ENCODE measurements at places on chromosomes 11 and 22.

DNA sequence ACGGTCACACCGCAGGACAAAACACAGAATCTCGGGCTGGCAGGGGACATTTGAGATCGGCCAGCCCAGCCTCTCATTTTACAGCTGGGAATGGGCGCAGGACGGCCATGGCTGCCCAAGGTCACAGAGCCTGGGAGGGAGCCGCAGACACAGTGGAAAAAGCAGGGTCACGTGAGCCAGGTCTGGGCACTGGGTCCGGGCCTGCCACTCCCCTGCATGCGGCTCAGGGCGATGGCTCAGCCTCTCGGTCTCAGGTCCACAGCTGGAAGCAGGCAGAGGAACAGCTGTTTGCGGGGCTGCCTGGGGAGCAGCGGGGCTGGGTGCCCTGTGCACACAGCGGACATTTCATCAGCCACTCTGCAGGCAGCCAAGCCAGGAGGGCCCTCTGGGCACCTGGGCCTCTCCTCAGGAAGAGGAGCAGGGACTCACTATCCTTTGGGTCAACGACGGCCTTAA, 10.4 kb upstream of the PPARA start:
- DNase-seq: no peak

GRCh38 chr22:40904101-40904500, 42.2 kb upstream of the DNAJB7 start:
- no peak for DNase-seq

DNA sequence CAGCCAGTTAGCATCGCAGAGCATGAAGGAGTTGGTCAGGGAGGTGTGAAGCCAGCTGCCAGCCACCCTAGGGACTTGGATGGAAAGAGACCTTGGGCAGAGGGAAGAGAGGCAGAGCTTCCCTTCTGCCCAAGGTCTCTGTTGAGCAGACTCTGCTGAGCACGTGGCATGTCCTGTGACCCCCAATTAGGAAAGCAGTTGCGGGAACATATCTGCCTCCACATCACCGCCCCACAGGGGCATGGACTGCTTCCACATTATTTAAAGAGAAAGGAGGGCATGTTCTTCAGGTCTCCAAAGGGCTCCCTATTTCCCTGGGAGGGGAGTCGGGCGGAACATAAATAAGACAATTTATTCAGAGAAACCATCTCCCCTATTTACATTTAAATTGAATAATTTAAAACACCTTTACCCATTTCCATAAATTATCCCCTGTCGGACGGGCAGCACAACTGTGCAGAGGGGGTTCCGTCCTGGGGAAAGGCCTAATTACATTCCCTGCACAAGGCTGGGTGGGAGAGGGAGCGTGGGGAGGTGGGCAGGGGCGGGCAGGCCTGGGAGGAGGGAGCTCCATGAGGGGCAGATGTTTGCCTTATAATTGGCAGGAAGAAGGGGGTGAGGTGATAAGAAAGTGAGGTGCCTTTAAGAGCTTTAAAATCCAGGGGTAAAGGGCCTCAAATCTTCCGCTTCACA, 88.8 kb upstream of the THY1 start:
- no peak for DNase-seq

GRCh38 chr22:19872779-19873137, 18.1 kb upstream of the GNB1L start:
- DNase-seq: no peak

DNA sequence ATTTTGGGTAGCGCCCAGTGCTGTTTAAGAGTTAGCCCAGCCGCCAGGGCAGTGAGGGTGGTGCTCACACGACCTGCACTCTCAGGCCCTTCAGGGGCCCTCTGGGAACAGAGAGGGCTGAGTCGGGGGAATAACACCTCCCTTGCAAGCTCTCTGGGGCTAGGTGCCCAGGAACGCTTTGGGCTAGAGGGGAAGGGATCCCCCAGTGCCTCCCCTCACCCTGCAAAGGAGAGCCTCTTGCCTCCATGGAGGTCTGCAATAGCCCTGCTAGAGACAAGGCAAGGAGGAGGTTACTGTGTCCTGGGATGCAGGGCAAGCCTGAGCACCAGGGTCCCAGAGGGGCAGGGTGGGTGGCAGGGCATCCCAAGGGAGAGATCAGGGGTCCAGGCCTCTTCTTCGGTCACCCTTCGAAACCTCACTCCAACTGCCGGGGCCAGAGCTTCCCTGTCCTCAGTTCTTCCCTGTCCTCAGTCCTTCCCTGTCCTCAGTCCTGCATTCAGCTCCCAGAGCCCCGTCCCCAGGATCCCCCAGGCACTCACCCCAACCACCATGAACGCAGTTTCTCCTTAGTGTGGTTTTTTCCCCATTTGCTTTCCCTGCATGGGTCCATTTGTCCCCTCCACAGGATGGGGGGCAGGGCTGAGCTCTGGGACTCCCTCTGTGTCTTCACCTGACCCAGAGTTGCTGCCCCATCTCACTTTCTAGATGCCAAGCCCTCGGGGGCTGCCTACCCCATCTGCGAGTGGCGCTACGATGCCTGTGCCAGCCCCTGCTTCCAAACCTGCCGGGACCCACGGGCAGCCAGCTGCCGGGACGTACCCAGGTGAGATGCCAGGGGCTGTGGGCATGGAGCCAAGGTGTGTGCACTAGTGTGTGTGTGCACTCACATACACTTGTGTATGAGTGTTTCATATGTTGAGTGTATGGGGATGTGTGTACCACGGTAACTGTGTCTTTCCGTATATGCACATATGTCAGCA, 60.8 kb downstream of the OTOG start:
- no peak for DNase-seq

- no peak for DNase-seq
These were observed 41.0 kb upstream of the TENM4 start for GRCh38 chr11:79481795-79482194.

DNA sequence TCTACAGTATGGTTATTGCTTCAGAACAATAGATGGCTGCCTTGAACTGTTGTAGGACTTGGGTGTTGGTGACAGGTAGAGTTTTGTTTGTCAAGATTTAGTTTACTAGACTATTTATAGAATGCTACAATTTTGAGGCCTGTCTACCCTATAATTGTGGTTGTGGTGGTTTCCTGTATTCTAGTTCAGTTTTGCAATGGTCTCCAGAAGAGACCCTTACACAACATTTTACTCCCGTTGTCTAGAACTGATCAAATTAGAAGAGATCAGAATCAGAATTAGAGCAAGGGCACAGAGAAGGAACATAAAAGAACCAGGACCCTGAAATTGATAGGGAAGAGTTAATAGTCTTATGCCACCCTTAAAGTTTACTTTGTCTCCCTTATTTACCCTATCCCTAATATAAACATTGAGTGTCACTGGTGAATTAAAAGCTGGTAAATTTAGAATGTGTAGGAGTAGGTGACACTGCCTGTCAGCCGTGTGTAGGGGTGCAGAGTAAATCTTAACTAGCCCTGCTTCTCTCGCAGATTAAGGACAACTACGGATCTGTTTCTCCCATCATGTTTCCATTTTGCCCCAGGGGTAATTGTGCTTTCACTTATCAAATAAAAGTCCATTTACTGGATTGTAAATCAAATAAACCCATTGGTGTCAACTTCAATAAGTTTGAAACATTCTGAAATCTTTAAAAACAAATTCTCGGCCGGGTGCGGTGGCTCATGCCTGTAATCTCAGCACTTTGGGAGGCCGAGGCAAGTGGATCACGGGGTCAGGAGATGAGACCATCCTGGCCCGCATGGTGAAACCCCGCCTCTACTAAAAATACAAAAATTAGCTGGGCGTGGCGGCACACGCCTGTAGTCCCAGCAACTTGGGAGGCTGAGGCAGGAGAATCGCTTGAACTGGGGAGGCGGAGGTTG, 10.9 kb upstream of the PHLDB1 start:
- DNase-seq: no peak

DNA sequence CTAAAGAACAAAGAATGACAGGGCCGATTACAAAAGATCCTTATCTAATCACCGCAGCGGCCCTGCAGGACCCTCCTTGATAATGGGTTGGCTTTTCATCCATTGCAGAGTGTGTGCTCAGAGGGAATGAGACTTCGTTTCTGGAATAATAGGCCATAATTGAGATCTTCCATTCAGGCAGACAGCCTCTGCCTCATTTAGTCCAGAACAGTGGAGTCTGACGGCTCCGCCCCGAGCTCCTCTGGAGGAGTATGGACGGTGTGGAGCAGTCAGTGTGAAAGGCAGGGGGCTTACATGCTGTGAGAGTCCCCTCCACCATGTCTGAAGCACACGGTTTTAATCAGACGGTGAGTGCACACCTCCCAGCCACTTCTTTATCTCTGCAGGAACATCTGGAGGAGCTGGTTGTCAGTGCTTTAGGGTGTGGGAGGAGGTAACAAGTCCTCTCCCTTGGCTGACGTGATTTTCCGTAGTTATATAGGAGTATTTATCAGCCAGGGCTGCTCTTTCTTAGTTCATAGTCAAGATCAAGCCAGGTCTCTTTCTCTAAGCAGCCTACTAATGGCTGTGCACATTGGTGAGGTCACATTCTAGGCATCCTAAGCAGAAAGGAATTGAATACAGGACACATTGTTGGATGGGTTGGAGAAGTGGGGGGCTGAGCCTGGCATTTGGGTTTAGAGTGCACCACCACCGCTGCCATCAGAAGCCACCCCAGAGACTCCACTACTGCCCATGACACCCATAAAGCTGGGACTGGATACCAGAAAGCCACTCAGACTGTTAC, 1477.9 kb downstream of the TBC1D22A start:
- DNase-seq: no peak

GRCh38 chr11:102158164-102158735, 48.0 kb downstream of the YAP1 start:
- DNase-seq: no peak

DNA sequence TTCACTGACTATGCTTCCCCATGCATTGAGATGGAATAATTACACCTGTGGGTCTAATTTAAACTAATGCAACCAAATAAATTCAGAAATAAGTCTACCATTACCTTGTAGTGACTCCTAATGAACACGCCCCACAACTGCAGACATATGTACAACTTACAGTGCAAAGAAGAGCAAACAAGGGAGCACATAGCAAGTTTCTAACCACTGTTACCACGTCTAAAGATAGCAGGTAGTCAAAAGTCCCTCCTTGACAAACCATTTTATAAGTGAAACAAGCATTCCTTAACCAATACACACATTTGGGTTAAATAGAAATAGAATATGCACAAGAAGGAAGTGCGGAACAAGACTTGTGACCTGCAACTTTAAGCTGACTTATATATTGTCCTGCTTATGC, 20.6 kb downstream of the PHF21A start:
- DNase-seq: no peak

DNA sequence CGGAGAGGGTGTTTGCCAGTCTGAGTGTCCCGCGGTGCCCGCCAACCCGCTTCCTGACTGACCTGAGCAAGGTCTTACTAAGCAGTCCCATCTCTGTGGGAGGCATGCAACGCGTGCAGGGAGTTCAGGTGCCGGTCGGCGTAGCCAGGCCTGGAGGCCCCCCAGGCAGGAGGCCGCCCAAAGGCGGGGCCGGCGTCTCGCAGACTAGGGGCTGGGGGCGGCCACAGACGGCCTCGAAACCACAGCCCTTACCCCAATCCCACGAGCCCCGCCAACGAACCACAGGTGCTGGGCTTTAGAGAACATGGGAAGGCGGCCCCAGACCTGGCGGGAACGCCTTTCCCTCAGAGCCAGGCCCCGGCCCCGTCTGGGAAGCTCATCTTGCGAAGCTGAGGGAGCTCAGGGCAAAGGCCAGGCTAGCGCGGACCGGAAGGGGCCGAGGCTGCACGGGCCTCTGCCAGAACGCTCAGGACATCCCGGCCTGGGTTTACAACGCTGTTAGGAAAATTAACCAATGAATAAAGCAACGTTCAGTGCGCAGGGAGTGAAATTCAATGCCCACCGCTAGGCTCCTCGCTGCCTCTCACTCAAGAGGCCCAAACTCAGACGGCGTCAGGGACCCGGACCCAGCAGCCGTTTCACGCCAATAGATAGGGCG, 2.1 kb upstream of the MTFP1 start:
- peak; percentile 33 for DNase-seq

DNA sequence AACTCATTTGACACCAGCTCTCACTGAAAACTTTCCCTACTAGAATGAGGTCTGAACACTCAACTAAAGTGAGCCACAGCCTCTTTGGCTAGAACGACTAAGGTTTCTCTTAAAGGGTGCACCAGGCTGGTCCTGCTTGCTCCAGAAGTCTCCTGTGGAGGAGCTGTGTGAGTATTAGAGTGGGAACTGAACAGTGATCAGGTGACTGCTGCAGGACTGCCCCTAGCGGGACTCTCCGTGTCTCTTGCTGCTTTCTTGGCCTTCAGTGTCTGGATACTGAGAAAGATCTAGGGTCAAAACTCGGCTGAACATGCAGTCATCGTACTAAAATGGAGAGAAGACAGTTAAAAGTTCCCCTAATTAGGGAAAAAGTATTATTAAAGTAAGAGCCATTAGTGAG, 34.6 kb downstream of the FAM118A start:
- no peak for DNase-seq

GRCh38 chr11:37727371-37727770, 1129.3 kb upstream of the RAG2 start:
- no peak for DNase-seq

DNA sequence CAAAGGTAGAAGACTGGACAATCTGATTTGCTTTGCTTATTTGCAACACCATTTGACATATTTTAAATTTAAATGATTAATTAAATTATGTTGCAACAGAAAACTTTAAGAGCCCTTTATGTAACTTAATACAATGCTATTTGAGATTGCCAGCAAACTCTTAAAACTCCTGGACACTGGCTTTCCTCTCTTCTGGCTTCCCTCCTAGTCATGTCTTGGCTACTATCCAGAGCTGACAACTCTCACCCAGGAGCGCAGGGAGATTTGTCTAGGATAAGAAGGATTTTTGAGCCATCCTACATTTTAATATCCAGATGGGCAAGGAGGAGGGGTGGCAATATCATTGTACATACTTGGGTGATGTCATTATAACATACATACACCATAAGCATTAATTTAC, 134.3 kb downstream of the ELP4 start:
- DNase-seq: no peak

GRCh38 chr22:36079041-36079440, 50.4 kb upstream of the RBFOX2 start:
- DNase-seq: no peak

GRCh38 chr22:50252082-50253045, 1.3 kb upstream of the HDAC10 start:
- peak; percentile 48 for DNase-seq

GRCh38 chr11:43135966-43136534, 175.7 kb upstream of the API5 start:
- no peak for DNase-seq

- no peak for DNase-seq
These were observed 10.8 kb upstream of the PANX1 start for GRCh38 chr11:94117871-94118270.

DNA sequence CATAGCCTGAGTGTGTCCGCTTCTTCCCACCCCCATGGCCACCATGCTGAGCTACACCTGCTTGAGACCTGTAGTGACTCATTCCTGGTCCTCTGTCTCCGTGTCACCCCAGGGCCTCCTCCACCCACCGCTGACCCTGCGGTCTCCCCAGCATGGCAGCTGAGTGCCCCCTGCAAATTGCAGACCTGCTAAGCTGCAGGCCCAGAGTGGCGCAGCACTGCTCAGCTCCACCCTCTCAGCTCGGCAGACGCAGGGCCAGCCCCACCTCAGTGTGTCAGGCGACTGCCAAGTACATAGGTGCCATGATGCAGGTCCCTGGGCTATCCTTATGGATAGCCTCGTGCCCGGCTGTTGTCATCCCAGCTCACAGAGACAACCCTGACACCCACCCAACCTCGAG, 13.1 kb downstream of the MS4A15 start:
- DNase-seq: no peak

Data from effector CD8-positive, alpha-beta T cell (primary cell).